Brain pericyte (primary cell): ENCODE measurements at places on chromosomes 1 and 21.

GRCh38 chr1:36151845-36152203 is 2.5 kb upstream of the TRAPPC3 start:
- no peak for DNase-seq

- no peak for DNase-seq
Observed at GRCh38 chr1:5390504-5390903, 601.7 kb downstream of the NPHP4 start.

GRCh38 chr21:41777951-41778815 is 11.3 kb upstream of the RIPK4 start:
- peak; percentile 47 for DNase-seq

- no peak for DNase-seq
Observed at GRCh38 chr1:52746189-52746588, 19.9 kb downstream of the ZYG11B start.

GRCh38 chr1:198416296-198416695 is 124.2 kb downstream of the ATP6V1G3 start:
- DNase-seq = no peak
